ENCODE measurements at places on chromosomes 4 and X. TPM values are rescaled to one million over a fixed set of nuclear protein-coding genes. Genes with fewer than 3 reads are reported as not detected.

HDX gene
- total RNA-seq, result 0.42 TPM

VCX gene
- total RNA-seq, result not detected

AKAP14 gene
- total RNA-seq, result not detected

TMEM156 gene
- 9.4 TPM for total RNA-seq

IL15 gene
- 0.85 TPM for total RNA-seq

BDH2 gene
- total RNA-seq, result 17.5 TPM

CT45A5 gene
- not detected for total RNA-seq

DNA sequence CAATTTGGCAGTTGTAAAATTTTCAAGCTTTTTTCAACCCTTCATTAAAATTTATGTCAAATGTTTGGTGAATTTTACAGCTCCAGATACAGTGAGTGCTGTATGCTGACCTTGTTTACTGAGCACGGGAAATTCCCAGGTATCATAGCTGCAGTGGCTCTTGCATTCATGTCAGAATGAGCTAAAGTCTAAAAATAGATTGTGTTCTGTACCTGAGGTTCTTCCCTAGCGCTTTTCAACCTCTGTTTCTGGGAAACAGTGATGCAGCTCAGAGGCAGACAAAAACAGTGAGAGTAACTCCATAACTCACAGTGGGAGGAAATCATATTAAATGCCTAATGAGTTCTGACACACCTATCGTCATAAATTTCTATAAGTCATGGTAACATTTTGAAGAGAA lies 393.8 kb upstream of the GNPDA2 start:
- DNase-seq, result no peak

- DNase-seq, result no peak
Observed at GRCh38 chrX:132955690-132956089, 2.7 kb downstream of the HS6ST2 start.

DNA sequence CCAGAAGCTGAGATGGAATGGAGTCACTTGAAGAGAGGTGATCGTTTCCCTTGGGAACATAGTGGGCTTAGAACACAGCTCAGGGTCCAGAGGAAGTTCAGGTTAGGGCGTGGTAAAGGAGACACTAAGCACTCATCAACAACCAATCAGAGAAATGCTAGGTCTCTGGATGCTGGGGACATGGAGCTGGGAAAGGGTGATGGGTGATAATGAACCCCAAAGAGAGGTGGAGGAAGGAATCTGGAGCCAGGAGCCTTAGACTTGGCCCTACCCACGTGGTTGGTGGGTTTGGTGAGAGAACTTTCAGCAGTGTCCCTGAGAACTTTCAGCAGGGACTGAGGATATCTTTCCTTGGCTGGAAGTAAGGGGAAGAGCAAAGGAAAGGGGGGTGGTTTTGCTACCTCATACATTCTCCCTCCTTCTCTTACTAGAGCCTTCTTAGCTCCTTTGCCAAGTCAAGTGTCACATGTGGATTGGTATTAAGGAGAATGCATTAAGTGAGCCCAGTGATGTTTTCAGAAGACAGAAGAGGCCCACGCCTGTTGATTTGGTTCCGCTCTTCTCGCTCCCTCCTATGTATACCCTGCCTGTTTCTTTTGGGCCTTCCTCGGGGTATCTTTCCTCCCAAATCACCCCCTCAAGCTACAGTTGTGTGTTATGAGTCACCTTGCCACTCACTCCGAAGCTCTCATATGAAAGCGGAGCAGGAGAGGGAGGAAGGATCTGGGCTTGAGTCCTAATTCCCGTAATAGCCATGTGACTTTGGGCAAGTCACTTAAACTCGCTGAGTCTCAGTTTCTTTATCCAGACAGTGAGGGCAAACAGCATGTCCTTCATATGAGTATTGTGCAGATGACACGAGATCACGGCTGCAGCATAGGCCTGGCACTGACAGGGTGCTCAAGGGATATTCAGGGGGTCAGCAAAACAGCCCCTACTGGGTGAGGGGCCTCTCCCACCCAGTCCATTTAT lies 63.1 kb downstream of the TSC22D3 start:
- DNase-seq, result no peak

- no peak for DNase-seq
Observed at GRCh38 chr4:85477534-85477933, 2.6 kb downstream of the ARHGAP24 start.

DNA sequence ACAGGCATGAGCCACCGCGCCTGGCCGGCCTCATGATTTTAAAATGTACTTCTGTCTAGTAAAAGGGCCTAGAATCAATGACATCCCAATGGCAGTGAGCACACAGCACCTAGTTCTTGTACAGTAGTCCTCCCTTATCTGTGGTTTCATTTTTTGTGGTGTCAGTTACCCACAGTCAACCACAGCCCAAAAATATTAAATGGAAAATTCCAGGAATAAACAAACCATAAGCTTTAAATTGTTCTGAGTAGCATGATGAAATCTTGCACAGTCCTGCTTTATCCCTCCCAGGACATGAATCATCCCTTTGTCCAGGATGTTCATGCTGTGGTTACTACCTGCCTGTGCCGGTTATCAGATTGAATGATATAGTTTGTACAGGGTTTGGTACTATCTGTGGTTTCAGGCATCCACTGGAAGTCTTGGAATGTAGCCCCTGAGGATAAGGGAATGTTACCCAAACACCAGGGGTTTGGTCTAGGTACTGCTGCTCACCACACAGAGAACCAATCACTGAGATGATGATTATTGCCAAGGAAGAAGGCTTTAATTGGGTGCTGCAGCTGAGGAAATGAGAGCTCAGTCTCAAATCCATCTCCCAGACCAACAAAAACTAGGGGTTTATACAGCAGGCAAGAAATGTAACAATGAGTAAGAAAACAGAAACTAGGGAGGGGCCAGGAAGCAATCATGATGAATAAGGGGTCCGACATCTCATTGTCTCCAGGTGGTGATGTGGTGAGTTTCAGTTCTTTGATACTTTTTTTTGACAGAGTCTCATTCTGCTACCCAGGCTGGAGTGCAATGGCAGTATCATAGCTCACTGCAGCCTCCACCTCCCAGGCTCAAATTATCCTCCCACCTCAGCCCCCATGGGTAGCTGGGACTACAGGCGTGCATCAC lies 16.2 kb upstream of the FHL1 start:
- DNase-seq, result no peak

DNA sequence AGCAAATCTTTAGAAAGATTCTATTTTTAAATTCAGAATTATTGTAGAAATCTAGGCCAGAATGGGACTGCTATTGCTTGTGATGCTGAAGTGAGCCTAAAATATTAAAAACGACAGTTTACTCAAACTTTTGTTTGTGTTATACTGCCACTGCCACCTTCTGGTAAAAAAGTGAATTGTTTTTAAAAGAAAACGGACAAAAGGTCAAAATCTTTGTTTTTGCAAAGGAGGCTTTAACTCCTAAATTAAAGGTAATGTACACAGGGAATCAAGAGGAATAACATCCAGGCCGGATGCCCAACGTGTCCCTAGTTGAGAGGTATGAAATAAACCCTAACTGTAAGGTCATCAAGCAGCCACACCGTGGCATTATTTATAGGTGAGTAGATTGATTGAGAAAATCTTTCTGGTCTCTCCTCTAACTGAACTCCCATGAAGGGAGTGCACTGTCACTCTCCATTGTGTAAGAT lies 338.3 kb upstream of the GALNT7 start:
- no peak for DNase-seq

- DNase-seq, result no peak
Observed at GRCh38 chr4:43816116-43816515, 632.5 kb downstream of the KCTD8 start.

DNA sequence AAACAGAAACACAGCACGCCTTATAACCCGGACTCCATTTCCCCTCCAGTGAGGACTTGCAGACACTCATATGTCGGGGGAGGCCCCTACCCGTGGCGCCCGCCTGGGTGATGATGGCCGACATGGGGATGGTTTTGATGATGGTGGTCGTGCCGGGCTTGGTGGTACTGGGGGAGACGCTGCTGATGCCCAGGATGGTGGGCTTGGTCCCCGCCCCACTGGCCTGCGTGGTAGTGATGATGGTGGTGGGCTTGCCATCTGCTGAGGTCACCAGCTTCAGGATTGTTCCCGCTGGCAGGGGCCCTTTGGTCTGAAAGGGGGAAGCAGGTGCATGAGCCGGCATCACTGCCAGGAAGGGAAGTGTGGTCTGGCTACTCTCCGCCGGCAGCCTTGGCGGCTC lies 12.8 kb upstream of the RENBP start:
- DNase-seq, result no peak

DNA sequence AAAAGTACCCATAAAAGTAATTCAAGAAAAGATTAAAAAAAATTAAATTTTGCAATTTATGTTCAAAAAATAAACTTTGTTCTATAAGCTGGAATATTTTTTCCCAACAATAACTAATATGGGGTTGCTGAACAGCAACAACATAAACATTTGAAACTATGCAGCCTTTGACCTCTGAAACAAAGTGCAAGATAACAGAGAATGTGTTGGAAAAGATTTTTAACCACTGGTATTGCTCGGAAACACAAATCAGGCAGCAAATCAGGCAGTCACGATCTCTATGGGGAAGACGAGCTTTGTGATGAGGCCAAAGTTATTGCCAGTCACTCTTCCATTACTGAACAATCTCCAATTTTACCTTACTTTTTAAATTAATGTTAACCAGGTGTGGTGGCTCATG lies 332.1 kb downstream of the PABPC4L start:
- no peak for DNase-seq

DNA sequence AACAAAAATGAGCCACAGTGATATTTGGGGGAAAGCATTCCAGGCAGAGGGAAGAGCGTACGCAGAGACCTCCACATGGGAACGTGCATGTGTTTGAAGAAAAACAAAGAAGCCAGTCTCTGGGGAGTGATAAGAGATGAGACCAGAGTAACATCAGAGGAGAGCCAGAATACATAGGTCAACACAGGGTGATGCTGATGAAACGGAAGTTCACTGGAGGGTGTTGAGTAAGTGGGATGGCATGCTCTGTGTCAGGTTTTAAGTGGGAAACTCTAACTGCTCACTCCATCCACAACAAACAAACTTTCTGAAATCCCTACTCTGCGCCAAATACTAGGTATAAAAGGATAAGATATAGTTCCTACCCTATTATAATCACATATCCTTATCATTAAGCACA lies 110.0 kb downstream of the ARHGAP6 start:
- DNase-seq, result no peak

DNA sequence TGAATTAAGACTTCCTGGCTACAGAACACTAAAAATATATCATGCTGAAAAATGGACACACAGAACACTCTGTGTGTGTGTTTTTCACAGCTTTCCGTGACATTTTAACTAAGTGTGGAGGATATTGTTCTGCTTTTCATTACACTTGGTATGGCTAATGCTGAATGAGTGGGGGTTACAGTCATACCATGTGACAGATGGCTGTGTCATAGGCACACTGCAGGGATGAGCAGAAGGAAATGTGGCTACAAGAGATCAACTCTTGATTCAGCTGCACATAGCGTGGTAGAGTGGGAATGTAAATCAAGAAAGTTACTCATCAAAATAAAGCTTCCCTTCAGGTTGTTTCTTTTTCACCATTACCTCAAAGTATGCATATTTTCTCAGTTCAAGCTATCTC lies 669.8 kb downstream of the IQCM start:
- DNase-seq, result no peak

DNA sequence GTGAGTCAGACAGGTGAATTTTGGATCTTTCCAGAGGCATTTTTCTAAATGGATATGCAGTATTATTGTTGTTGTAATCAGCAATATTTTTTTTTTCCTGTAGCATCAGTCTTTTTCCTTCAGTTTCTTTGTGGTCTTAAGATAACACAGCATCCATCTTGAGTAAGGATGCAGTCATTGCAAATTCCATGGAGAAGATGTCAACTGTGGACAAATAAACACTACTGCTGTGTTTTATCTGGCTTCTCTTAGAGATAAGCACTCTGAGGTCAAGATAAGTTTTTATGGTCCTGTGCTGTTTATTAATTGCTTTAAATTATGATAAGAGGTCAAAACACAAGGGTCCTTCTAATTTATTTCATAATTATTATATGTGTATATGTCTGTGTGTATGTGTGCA lies 1255.7 kb downstream of the ADGRL3 start:
- no peak for DNase-seq

DNA sequence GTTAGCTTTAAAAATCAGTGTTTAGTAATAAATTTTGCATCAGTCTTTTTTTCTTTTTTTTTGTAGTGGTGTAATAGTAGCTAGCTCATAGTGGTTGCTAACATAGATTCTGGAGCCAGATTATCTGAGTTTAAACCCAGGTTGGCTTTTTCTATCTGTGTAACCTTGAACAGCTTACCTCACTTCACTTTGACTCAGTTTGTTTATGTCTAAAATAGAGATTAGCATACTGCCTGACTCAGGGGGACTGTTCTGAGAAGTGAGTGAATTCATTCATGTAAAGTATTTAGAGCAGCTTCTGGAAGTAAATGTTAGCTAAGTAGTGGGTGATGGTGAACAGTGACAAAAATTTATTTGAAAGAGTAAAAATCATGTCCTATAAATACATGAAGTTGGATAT lies 32.9 kb downstream of the CPEB2 start:
- no peak for DNase-seq

- no peak for DNase-seq
Observed at GRCh38 chrX:77597090-77597489, 149.9 kb downstream of the FGF16 start.

- no peak for DNase-seq
Observed at GRCh38 chrX:41005445-41005992, 79.7 kb upstream of the USP9X start.

DNA sequence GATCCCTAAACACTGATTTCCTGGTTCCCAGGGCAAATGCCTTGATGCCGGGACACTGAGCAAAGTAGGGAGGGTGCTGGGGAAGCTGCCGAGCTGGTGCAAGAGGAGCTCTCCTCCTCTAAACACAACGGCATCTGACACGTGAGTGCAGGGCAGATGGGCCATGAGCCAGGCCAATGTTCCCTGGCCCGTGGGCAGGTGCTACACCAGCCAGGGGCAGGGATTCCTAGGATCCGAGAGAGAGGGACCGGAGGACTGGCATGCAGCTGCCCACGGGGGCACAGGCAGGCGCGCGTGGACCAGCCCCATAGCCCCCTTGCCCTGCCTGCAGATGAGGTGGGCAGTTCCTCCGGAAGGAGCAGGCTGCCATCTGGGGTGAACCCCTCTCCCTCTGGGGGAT lies 66.8 kb upstream of the AFAP1 start:
- DNase-seq, result no peak

GRCh38 chrX:19343085-19343534 lies 617 bp upstream of the PDHA1 start:
- DNase-seq, result no peak

- no peak for DNase-seq
Observed at GRCh38 chrX:17743913-17744312, 6.6 kb downstream of the SCML1 start.

Data from naive thymus-derived CD8-positive, alpha-beta T cell (primary cell).